ENCODE measurements at places on chromosomes 5 and 9.

DNA sequence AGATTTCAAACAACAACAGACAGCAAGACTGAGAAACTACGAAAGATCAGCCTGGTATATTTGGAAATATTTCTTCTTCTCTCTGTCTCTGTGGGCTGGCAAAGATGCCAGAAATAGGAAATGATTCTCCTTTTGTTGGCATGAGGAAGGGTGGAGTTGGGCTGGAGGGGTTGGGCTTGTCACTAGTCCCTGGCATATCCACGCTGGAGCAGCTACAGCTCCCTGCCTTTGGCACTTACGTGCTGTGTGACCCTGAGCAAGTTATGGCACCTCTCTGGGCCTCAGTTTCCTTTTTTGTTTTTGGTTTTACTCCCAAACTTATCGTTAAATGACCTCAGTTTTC, 354 bp upstream of the KCNMB1 start:
- DNase-seq, result no peak

GRCh38 chr5:16493261-16493660, 27.7 kb upstream of the ZNF622 start:
- DNase-seq, result no peak

GRCh38 chr5:9157811-9158210, 388.1 kb downstream of the SEMA5A start:
- DNase-seq, result no peak

DNA sequence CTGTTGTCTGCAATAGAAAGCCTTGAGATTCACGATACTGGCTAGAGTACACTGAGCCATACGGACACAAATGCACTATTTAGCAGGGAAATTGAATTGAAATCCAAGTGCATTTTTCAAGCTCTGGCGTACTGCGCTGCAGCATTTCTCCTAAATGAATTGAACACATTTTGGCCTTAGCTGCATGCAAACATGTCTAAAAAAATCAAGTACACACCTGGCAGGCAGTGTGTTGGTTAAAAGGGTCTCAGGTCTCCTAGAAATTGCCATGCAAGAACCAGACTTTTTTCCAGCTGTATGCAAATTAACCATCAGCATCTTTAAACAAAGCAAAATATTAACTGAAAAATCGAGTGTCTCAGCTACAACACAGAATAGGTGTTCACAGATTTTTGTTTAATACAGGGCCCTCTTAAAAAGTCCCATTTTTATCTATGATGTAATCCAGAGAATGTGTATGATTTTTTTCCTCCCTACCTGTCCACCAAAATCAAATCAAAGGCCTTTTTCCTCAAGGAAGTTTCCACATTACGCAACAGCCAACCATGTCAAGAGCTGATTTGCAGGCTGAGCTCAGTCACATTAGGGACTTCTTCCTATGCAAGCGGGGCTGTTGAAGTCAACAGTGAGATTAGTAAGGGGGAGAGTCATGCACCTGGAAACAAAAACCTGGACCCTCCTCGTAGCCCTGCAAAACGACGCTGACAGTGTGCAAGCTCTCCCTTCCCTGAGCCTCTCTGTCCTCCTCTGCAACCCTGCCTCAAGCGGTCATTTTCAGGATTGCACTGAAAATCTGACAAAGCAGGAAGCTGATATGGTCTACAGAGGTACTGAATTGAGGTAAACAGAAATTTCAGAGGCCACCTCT, 14.1 kb upstream of the SFXN1 start:
- DNase-seq, result peak; percentile 48

DNA sequence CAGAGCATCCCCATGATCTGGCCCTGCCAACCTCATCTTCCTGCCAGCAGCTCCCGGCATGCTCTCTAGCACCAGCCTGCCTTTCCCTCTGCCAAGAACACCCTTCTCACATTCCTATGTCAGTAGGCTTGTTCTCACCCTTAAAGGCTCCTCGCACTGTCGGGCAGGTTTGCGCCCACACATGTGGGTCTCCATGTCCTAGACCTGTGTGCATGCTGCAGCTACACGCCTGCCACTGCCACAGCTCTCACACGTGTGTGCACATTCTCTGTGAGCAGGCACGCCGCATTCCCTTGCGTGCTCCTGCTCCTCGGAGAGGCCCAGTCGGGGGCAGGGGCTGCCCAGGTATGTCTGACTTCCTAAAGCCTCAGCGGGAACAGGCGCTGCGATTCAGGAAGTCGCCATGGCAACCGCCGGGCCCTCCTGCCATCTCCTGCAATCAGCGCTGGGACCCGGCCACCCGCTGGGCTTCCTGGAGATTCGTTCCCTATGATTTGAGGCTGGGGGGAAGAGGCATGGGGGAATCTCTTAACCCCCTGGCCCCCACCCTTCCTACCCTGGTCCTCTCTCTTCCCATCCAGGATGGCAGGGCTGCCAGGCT, 28.1 kb downstream of the NDUFA8 start:
- no peak for DNase-seq

GRCh38 chr5:132774406-132774805, 2.6 kb downstream of the SEPTIN8 start:
- no peak for DNase-seq

DNA sequence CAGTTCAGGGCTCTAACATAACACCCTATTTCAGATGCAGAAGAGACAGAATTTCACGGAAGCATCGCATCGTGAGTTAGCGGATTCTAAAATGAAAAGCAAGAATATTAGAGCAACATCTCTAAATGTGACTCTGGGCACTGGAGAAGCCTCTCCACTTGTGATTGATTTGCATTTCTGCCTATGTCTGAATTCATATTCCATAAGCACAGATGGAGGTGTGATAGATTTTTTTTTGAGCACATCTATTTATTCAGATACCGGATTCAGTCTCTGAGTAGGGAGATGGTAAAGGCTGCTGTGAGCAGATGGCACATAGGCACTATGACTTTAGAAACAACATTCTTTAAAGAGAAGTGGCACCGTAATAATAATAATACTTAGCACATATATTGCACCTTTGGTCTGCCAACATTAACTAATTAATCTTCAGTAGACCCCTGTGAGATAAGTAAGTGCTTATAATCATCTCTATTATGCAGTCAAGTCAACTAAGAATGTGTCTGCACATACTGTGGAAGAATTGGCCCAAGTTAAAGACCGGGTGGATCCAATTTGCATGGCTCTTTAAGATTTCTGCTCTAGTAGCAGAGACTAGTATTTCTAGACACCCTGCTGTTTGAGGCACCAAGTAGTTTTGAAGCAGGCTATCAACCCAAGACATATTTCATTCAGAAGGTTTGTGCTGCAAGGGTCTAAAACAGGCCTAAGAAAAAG, 685.0 kb downstream of the CETN3 start:
- DNase-seq, result no peak

DNA sequence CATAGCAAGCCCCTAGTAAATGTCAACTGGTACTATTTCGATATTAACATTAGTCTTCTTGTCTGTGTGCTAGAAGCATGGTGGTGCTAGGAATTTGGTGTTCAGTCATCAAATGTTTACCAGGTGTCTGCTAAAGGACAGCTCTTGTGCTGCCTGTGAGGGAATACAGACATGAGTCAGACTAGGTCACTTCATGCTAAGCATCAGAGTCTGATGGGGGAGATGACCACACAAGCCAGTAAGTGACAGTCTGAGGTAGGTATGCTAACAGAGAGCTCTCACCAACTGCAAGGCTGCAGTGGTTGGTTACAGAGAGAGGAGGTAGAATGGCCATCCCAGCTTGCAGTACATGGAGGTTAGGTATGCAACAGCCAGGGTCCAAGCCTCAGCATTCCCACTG, 320.9 kb downstream of the CDK5RAP2 start:
- DNase-seq, result no peak

DNA sequence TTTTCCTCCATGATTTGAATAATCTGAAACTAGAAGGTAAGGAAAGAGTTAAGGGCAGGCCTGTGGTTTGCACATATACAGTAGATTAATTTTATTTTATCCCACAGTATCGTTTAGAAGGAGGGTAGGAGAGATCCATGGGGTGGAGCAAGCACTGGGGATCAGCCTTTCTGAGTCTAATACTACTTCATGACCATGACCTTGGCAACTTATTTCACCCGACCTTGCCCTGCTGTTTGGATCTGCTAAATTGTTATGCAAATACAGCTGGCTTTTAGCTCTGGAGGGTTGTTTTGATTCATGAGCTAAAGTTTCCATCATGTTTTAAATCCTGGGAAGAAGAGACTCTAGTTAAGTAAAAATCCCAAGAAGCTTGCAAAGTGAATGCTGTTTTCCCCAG, 864 bp upstream of the GRIN3A start:
- no peak for DNase-seq

GRCh38 chr9:123318961-123319421, 37.0 kb upstream of the CRB2 start:
- DNase-seq, result no peak

GRCh38 chr5:1298067-1298551, 3.2 kb upstream of the TERT start:
- DNase-seq, result no peak
